ENCODE measurements at places on chromosomes 6 and 20.

DNA sequence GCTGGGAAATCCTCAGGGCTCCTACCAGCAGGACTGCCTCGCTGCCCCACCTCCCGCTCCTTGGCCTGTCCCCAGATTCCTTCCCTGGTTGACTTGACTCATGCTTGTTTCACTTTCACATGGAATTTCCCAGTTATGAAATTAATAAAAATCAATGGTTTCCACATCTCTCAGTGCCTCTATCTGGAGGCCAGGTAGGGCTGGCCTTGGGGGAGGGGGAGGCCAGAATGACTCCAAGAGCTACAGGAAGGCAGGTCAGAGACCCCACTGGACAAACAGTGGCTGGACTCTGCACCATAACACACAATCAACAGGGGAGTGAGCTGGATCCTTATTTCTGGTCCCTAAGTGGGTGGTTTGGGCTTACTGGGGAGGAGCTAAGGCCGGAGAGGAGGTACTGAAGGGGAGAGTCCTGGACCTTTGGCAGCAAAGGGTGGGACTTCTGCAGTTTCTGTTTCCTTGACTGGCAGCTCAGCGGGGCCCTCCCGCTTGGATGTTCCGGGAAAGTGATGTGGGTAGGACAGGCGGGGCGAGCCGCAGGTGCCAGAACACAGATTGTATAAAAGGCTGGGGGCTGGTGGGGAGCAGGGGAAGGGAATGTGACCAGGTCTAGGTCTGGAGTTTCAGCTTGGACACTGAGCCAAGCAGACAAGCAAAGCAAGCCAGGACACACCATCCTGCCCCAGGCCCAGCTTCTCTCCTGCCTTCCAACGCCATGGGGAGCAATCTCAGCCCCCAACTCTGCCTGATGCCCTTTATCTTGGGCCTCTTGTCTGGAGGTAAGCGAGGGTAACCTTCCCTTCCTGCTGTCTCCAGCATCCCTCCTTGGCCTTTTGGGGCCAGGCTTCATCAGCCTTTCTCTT, at the start of gene CFB:
CFB (plus strand) TSS at position 589 of the 863 bp plus-strand sequence; CDS start at position 716, 127 bp downstream.
- no peak for DNase-seq

GRCh38 chr6:149013586-149014344, 266.9 kb downstream of the UST start:
- DNase-seq, result no peak

DNA sequence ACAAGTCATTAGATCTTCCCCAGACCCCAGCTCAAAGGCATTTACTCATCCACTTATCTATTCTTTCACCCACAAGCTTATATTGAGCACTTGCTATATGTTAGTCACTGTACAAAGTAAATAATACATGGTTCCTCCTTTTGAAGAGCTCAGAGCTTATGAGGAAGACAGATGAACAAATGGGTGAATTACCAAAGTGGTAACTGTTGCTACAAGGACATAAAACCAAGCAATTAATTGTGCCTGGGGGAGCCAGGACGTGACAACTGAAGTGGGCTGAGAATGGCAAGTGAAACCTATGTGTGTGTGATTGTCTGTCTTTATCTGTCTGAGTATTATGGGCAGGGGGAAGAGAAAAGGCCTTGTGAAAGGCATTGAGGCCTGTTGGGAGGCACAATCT, 45.6 kb upstream of the AKIRIN2 start:
- DNase-seq, result no peak

GRCh38 chr6:119543332-119543731, 193.8 kb upstream of the MAN1A1 start:
- no peak for DNase-seq

- no peak for DNase-seq
Observed at GRCh38 chr20:18144541-18145099, 7.0 kb downstream of the KAT14 start.

GRCh38 chr6:150030611-150031010, 5.3 kb upstream of the RAET1L start:
- no peak for DNase-seq

DNA sequence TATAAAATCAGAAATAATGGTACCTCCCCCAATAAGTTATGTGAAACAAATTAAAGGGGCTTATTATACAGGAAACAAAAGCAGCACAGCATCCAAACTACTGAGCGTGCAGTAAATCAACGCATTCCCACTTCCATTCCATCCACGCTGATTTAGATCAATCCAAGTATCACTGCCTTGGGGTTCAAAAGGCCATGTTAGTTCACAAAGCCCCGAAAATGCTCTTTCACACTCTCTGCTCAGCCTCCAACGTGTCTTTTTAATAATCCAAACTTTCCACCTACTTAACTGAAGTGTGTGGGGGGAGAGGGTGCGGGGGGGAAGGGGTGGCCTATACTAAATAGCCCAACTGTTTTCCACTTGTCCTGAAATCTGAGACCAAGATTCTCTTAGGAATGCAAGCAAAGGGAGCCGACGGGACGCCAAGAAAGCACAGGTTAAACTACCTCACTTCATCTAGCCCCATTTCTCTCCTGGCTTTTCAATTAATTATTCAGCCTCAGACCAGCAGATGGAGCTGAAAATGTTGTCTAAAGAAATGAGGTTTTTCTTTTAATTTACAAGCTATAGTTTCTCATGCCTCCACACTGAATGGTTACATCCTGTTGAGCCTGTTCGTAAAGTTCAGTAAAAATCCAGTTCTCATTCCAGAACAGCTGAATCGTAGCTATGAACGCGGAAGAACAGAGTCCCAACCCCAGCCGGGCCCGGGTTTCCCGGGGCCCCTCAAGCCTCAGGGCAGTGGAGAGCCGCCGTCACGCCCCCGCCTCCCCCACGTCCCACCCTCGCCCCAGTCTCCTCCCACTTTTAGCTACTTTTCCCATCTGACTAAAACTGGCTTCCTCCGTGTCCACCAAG, 1.0 kb upstream of the NXT1 start:
- DNase-seq, result no peak

GRCh38 chr6:20367743-20368485, 33.8 kb upstream of the E2F3 start:
- DNase-seq, result no peak

GRCh38 chr6:21501815-21502214, 91.7 kb upstream of the SOX4 start:
- no peak for DNase-seq

- no peak for DNase-seq
Observed at GRCh38 chr6:37612475-37612874, 85.2 kb downstream of the MDGA1 start.

GRCh38 chr6:155660251-155660977, 204.8 kb upstream of the NOX3 start:
- DNase-seq, result no peak

DNA sequence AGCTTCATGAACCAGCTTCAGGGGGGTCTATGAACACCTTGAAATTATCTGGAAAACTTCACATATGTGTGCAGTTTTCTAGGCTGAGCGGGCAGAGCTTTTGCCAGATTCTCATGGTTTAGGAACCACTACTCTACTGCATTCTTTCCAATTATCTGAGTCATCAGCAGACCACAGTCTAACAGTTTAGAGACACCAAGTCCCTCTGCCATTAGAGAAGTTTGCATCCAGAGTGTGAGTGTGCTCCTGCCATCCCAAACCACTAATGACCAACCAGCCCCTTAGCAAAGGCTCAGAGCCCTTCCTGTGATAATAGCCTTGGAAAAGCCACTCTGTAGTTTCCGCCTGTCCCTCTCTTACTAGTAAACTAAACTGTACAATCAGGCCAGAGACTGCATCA, 96.8 kb downstream of the PHACTR1 start:
- DNase-seq, result no peak

DNA sequence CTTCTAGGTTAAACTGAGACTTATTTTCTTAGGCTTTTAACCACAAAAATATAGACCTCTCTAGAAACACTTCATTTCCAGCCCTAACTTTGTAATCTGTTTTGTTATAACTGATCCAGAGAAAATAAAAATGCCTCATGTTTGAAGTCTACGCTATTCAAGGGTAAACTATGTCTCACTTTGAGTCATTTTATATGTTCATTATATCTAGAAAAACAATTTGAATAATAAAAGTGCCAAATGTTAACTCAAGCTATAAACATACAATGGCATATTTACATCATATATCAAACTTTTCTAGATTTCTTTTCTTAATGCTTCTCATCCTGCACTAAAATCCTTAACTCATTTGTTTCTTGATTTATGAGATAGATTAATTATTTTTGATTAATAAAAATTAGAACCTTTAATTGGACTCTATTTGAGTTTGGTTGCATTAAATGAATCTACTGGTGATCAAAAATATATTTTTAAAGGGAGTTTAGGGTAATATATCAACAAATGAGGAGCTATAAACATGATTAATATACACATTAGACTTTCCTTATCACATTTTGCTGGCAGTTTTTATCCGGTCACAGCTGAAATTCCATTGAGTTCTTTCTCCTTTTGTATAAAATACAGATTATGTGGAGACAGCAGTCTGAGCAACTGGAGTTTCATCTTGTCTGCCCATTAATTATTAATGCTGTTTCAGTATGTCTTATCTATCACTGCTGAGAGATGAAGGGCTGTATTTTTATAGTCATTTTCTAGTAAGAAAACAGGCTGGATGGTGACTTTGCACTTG, 246.5 kb downstream of the TBX18 start:
- no peak for DNase-seq

DNA sequence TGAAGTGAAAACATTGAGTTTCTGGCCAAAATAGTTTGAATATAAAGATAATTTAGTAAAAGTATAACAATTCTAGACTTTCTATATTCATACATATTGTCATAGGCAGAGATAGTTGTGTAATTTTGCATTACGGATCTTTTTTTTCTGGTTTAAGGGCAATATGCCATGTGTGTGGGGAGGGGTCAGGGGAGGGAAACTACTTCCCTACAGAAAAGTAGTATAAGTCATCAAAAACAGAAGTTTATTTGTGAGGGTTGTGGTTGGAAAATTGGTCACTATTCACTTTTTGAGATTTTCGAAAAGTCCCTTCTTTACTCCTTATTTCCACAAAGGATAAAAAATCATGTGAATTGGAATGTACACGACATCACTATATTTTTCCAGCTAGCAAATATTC, 288.2 kb upstream of the PREP start:
- DNase-seq, result no peak

- no peak for DNase-seq
Observed at GRCh38 chr6:138145402-138145801, 16.3 kb upstream of the ARFGEF3 start.

GRCh38 chr20:10445758-10446157, 10.7 kb downstream of the SLX4IP start:
- no peak for DNase-seq

GRCh38 chr20:52975029-52975732, 3.0 kb downstream of the TSHZ2 start:
- DNase-seq, result no peak

- no peak for DNase-seq
Observed at GRCh38 chr6:75230484-75231325, 12.9 kb downstream of the COX7A2 start.

DNA sequence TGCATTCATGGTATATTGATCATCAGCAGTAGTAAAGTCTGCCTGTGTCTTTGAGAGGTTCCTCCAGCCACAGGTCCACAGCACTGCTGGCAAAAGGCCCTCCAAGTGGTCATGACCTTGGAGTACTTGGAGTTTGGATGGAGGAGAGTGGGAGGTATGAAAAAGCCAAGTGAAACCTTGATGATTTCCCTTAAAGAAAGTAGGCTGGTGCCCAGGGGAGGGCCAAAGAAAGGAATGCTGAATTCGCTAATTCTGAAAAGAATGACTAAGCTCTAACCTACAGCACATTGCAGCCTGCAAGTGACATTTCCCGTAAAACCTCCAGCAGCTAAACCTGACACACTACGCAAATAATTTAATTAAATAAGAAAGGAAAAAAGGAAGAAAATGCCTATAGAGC, 223.4 kb upstream of the TAB2 start:
- no peak for DNase-seq

DNA sequence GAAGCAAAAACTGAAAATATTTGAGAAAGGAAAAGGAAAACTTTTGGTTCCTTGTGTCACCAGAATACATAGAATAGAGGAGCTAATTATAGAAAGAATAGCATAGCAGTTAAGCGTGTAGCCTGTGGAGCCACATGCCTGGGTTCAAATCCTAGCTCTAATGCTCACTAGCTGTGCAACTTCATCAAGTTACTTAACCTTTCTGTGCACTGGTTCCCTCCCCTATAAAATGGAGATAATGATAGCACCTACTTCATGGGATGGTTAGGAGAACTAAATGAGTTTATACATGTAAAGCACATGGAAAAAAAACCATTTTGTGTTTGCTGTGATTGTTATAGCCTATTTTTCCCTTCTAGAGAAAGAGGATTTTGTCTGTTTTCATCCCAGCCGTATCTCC, 24.5 kb upstream of the RNGTT start:
- DNase-seq, result no peak

DNA sequence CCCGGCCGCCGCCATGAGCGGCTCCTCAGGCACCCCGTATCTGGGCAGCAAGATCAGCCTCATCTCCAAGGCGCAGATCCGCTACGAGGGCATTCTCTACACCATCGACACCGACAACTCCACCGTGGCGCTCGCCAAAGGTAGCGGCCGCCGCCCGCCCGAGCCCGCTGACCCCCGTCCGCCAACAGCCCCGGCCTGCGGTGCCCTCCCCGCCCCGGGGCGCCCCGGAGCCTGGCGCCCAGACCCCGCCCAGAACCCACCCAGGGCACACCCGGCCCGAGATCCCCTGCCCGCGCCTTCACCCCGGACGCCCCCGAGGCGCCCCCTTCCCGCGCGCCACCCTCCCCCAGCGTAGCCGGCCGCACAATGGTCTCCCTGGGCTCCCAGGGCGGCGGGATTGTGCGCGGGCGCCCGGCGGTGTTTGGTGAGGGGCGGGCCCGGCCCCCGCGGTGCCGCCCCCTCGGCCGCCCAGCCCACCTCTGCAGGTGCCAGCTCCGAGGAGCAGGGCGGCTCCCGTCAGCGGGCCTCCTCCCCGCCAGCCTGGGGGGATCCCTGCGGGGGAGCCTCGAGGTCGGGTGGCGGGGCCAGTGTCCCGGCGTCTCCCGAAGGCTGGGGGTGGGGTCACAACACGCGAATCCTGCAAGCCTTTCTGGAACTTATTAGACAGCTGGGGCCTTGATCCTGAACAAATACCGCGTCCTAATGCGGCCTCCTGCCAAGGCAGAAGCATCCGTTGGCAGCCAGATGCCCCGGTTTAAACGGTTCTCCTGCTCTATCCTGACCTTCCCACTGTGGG, 577 bp downstream of the LSM14B start:
- peak; percentile 53 for DNase-seq

GRCh38 chr20:3714092-3714491, 1.7 kb upstream of the SIGLEC1 start:
- DNase-seq, result no peak

- DNase-seq, result no peak
Observed at GRCh38 chr6:14423955-14424354, 306.4 kb downstream of the CD83 start.
